Activated T-cell treated with anti-CD3 and anti-CD28 coated beads, Interleukin-2, amount 50 U/mL, for 4 hours (primary cell): ENCODE measurements at places on chromosomes 16 and 17.

- no peak for DNase-seq
Observed at GRCh38 chr17:56718515-56718914, 115.2 kb downstream of the C17orf67 start.

- DNase-seq, result no peak
Observed at GRCh38 chr17:75664099-75664549, 2.8 kb downstream of the RECQL5 start.

GRCh38 chr17:73192894-73193701, at the start of gene COG1:
Gene COG1 (plus strand): TSS chr17:73193055. CDS start chr17:73193070, 15 bp downstream.
- DNase-seq, result peak; percentile 68

GRCh38 chr17:31508288-31509094, 117.0 kb downstream of the RAB11FIP4 start:
- peak; percentile 52 for DNase-seq

DNA sequence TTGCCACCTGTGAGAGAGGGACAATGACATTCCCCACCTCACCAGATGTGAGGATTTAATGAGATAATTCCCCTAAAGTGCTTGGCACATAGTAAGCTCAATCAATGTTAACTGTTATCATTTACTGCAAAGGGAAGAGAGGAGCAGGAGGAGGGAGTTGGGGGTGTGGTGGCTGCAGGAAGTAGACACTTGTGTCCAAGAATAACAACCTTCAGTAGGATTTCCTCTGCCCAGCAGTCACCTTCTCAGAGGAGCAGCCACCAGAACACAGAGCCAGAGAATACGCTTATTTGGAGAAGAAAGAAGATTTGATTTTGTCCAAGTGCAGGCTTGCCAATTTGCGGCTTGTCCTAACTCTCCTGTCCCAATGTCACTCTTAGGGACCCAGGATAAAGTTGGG, 10.2 kb downstream of the CBX4 start:
- no peak for DNase-seq

- no peak for DNase-seq
Observed at GRCh38 chr16:84218176-84218823, 21.5 kb downstream of the KCNG4 start.

DNA sequence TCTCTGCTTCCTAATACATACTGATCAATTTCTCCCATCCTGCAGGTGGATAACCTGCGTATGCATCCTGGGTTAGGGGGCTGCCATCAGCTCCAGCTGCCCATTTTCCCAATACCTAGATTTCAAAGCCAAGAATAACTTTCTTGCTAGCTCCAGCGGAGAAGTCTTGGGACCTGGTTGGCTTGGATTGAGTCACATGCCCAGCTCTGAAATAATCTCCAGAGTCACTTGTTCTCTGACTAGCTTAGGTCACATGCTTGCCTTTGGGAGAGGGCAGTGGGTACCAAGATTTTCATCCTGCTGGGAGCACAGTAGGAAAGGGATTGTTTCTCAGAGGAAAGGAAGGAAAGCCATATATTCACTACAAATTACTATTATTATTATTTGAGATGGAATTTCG, 70.0 kb upstream of the ELAC2 start:
- no peak for DNase-seq

GRCh38 chr17:78766743-78767294, 15.3 kb downstream of the CYTH1 start:
- no peak for DNase-seq

DNA sequence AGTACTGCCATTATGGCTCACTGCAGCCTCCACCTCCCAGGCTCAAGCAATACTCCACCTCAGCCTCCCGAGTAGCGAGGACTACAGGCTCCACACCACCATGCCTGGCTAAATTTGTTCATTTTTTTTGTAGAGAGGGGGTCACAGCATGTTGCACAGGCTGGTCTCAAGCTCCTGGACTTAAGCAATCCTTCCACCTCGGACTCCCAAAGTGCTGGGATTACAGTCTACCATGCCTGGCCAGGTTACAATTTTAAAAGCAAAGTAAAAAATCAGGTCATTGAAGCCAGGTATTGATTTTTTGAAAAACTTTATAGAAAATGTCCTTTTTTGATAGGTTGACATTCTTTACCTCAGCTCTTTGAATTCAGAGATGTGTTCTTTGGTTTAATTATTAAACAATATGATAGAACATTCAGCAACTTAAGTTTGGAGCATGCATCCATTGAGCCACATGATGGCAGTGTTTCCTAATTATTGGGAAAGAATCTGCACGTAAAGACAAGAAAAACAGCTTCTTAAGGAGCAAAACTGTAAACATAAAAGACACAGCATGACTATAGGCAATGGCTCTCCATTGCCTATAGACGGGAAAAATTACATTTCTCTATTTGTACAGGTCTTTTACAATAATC, 1.7 kb upstream of the SLC16A11 start:
- DNase-seq, result peak; percentile 30

DNA sequence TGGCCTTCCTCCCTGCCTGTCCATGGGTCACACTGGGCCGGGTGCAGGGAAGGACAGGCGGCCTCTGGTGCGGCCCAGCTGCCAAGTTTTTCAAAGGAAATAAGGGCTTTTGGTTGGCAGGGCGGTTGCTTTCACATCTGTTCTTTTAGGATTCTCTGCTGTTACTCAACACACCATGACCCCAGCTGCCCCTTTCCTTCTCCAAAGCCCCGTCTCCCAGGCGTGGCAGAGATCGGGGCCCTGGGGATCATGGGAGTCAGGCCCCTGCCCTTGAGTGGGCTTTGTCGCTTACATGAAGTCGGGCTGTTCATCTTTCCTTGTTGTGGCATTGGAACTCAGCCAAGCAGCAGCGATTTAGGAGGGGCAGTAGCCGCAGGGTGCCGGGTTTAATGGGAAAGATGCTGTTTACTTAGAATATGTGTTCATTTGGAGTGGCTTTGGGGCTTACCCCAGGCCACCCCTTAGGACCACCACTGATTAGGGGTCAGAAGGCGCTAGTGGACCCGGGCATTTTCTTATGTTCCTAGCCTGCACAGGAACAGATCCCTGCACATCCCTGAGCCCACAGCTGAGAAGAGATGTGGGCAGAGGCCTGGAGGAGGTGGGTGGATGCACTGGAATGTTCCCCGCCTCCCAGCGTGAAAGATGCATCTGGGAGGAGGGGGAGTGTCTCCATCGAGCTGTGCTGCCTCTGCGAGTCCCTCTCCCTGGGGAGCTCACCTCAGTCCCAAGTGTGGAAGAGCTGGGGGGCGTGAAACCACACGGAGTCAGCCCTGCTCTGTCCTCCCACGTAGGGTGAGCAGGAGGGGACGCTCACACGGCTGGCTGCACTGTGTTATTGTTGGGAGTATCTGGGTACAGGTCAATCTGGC, 6.8 kb upstream of the ADCY7 start:
- DNase-seq, result no peak

DNA sequence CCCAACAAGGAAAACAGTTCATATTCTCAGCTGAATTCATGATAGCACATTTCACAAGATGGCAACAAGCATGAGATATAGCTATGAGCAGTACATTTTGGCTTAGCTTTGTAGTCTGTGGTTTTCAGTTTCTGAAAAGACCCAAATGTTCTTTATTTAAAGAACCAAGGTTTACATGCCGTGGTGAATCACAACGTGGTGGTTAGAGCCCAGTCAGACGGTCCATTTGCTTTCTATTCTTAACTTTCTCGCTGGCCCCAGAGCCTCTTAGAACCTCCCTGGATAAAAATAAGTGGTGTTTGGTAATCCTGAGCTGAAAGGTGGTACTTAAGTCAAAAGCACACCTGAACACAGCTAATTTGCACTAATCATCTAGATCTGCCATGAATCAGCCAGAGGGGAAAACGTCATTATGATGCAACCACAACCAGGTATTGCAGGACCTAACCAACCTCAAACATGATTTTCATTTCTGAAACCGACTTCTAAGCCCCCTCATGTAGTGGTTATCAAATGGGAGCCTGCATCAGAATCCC, 18.6 kb upstream of the HAPSTR1 start:
- DNase-seq, result peak; percentile 7

- no peak for DNase-seq
Observed at GRCh38 chr17:12328204-12328603, 307.5 kb downstream of the MAP2K4 start.

DNA sequence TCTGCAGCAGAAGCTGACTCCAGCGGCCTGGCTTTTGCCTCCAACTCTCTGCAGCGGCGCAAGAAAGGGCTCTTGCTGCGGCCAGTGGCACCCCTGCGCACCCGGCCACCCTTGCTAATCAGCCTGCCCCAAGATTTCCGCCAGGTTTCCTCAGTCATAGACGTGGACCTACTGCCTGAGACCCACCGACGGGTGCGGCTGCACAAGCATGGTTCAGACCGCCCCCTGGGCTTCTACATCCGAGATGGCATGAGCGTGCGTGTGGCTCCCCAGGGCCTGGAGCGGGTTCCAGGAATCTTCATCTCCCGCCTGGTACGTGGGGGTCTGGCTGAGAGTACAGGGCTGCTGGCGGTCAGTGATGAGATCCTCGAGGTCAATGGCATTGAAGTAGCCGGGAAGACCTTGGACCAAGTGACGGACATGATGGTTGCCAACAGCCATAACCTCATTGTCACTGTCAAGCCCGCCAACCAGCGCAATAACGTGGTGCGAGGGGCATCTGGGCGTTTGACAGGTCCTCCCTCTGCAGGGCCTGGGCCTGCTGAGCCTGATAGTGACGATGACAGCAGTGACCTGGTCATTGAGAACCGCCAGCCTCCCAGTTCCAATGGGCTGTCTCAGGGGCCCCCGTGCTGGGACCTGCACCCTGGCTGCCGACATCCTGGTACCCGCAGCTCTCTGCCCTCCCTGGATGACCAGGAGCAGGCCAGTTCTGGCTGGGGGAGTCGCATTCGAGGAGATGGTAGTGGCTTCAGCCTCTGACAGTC, 1.3 kb downstream of the PARD6A start:
- DNase-seq, result no peak

GRCh38 chr17:54404259-54404658, 496.4 kb upstream of the TOM1L1 start:
- DNase-seq, result no peak

- DNase-seq, result no peak
Observed at GRCh38 chr17:41649923-41650519, 25.6 kb upstream of the KRT17 start.

- no peak for DNase-seq
Observed at GRCh38 chr16:11135464-11135973, 120.5 kb downstream of the SOCS1 start.

DNA sequence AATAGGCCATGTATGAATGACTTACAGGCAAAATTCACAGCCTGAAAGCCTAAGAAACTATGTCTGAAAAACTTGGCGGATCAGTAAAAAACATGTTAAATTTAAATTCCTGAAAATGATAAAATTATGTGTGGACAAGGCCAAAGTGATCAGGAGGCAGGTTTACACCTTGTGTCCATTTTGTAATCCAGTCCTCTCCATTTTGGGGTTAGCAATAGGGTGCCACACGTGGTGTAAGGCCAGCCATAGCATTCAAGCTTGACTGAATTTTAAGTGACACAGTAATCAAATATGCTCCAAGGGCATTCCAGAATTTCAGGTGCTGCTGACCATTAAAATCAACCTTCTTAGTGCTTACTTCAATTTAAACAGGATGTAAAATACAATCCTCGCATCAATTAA, 2.7 kb downstream of the RNF43 start:
- no peak for DNase-seq

DNA sequence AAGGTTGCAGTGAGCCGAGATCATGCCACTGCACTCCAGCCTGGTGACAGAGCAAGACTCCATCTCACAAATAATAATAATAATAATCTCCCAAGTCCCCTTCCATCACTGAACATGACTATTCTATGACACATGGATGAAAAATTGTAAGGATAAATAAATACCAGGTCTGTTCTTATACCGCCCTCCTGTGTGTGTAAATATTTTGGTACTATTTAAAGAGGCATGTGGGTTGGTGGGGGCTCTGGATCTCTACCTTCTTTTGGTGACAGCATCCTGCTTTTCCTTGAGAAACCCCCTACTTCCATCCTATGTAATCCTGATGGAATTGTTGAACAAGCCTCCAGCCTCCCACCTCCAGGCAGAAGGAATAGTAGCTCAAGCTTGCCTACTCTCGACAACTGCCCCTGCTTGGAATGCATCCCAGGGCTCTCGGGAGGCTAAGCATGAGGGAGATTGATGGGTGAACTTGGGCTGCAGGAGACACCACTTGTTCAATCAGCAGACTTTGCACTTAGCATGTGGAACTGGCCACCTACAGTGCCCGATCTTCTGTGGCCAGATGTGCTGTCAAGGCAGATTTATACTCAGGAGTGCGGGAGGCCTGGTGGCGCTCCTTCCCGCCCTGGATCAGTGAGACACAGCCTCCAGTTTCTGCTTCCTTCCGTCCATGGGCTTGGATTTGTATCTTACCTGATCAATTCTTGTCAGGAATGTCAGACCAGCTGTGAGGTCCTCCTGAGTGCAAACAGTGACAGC, 287.4 kb downstream of the SLC39A11 start:
- DNase-seq, result no peak

GRCh38 chr17:42441371-42442195, 17.1 kb upstream of the ATP6V0A1 start:
- no peak for DNase-seq

GRCh38 chr17:39981207-39981741, 667 bp downstream of the PSMD3 start:
- no peak for DNase-seq

DNA sequence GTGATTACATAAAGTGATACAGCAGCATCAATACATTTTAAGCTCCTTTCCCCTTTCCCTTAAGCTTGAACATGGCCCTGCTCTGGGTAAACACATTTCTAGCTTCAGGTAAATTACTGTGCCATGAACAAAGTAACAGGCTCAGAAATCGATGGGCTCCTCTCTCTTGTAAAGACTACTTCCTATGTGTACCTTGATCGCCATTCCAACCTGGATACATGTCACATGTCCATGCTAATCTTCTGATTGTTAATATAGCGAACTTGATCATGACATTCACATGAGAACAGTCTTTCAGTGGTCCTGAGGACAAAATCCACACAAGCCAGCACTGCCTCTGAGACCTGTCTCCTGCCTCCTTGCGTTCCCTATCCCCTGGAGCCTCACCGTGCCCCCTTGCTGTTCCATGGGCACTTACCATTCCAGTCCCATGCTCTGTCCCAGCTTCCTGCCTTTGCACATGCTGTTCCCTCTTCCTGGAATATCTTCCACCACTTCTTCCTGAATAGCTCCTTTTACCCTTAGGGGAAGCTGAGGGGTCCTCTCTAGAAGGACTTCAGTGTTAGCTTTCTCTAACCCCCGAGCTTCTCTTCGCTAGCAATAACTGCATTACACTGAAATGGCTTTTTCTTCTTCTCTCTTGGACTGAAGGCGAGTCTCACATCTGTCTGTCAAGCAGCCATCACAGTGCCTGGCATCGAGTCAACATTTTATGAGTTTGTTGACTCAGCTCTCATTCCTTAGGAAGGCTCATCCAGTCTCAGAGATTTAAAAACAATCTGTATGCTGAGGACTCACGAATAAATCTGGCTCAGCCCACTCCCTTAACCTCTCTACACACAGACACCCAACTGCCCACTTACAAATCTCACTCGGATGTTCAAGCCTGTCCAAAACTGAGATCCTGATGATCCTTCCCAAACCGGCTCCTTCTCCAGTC, 93.3 kb downstream of the ASIC2 start:
- no peak for DNase-seq

DNA sequence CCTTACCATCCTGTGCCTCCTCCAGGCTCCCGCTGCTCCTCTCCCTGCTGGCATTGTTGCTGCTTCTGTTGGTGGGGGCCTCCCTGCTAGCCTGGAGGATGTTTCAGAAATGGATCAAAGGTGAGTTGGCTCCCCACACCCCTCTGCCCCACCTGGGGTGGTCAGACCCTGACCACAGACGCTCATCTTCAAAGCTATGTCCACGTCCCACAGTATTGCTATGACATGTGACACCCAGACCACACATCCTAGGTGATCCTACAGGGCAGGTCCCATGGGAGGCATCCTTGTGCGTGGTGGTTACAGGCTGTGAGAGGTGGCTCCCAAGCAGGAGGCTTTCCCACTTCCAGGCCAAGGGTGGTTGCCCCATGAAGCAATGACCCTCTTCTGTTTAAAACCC, 11.0 kb downstream of the CD300A start:
- DNase-seq, result no peak
